ENCODE measurements at places on chromosomes 1 and 21. TPM values are rescaled to one million over a fixed set of nuclear protein-coding genes. Genes with fewer than 3 reads are reported as not detected.

DNA sequence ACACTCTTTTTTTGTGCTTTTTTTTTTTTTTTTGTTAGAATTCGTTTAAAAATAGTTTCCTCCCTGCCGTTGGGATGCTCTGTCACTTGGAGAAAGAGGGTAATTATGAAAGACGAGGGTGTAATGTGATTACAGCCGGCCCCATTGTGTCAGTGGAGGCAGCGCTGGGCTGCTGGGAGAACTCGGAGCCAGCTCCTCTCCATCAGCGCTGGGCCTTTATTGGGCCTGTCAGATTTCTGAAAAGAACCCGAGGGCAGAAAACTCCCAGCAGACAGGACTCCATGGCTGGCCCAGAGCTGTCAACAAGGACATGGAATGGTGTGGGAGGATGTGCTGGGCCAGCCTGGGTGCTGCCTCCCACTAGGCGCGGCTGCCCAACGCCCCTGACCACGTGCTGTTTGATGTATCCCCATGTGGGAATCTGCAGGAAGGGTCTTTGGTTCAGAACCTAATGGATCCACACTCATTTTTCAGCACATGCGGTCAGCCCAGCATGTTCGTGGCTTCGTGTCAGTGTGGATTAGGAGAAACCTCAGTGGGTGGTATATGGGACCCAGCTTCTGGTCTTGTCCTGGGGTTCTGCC lies 222.6 kb upstream of the KIAA0040 start:
- no peak for DNase-seq

Gene TRIM58
- total RNA-seq = 6.0 TPM

Gene ARHGEF10L
- total RNA-seq = 27.8 TPM

Gene RBP7
- 11.8 TPM for total RNA-seq

Gene CDCA8
- total RNA-seq = 60.0 TPM

Data from epithelial cell of proximal tubule (primary cell).